ENCODE measurements at places on chromosomes 12 and 14.

DNA sequence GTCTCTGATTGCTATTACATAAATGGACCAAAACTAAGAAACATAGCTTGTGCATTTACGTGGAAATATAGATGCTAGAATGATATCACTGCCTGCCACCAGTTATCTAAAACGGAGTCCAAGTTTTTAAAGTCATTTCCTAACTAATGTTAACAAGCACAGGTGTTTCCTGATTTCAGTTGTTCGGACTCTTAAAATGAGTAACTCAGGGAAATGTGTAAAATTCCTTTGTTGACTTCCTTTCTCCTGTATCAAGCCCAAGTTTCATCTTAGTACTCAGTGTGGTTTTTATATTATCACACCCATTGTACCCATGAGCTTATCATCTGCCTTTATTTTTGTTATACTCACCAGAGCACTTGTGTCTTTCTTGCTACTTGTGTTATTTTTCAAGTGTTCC is 13.2 kb upstream of the PRKCH start:
- no peak for DNase-seq

DNA sequence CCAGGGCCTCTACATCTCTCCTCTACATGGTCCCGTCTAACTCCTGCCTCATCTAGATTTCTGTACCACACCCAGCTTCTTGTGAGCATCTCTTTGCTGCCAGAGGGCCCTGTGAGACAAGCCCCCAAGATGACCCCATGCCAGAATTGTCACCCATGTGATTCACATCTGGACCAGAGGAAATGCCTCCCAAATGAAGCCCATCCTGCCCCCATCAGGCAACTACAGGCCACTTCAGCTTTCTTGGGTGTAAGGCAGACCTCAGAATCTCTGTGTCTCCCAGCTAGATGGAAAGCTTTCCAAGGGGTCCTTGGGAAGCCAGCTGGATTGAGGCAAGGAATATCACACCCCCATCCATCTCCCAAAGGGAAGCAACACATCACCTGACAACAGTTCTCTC is 9.3 kb upstream of the OAS3 start:
- no peak for DNase-seq

DNA sequence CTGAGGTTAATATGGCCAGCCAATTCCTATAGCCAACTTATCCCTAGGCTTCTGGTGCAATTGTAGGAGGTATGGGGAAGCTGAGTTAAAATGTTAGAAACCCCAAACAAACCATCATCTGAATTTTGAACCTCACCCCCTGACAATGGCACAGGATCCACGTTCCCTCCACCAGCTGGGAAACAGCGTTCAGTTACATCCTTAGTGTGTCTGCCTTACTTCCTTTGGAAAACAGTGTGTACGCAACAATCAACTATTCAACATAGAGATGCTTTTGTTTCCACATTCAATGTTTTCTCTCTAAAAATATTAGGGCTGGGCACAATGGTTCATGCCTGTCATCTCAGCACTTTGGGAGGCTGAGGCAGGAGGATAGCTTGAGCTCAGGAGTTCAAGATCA is 203.4 kb downstream of the TTC7B start:
- no peak for DNase-seq

- no peak for DNase-seq
Observed at GRCh38 chr14:24850072-24850471, 199.9 kb downstream of the STXBP6 start.

DNA sequence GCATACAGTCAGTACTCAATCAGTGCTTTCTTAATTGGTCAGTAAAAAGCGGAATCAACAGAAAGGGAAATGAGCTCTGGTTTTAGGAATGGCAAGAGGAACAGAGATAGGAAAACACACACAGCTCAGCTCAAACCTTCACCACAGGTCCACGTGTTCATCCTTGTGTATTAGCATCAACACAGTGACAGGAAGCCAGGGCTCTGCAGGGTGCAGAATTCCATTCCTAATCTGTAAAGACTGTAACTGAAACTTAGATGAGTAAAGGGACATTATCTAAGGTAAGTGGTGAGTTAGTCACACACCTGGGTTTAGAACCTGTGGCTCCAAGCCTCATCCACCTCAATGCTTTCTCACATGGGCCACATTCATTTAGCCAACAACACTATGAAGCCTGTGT is 1242.2 kb upstream of the TMEM132C start:
- DNase-seq: no peak

GRCh38 chr14:97785495-97785894 is 988.3 kb downstream of the VRK1 start:
- DNase-seq: peak; percentile 14

- no peak for DNase-seq
Observed at GRCh38 chr12:14826491-14826890, 12.5 kb upstream of the SMCO3 start.

GRCh38 chr12:65528127-65528526 is 249.6 kb downstream of the MSRB3 start:
- no peak for DNase-seq

DNA sequence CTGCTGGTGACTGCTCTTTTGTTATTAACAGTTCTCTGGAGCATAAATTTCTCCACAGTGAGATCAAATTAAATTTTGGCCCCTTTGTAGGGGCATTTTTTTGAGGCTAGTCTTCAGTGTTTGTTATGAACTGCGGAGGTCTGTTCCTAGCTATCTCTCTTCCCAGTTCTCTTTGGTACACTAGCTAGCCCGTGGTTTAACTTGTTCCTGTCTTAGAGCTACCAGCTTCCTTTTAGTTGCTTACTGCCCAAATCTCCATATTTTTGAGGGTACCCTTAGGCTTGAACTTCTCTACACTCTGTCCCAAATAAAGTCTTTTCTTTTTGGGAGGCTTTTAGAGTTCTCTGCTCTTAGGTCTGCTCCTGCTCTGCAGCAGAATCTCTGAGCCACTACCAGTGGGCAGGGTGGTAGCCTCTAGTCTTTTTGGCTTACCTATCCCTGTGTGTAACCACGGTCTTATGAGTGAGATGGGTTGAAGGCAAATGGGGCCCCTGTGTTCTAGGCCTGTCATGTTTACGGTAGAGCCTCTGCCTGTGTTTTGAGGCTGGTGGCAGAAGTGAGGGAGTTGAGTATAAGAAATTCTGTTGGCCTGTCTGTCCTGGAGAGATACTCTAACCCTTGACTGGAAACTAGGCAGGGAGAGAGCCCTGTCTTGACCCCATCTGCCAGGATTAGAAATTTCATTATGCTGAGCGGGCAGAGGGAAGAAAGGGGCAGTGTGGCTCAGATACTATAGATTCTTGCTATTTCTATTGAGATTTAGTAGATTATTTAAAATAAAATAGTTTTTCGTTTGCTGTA is 21.0 kb downstream of the CNOT2 start:
- no peak for DNase-seq

GRCh38 chr14:22545842-22546721 is 42.9 kb downstream of the DAD1 start:
- DNase-seq: no peak

DNA sequence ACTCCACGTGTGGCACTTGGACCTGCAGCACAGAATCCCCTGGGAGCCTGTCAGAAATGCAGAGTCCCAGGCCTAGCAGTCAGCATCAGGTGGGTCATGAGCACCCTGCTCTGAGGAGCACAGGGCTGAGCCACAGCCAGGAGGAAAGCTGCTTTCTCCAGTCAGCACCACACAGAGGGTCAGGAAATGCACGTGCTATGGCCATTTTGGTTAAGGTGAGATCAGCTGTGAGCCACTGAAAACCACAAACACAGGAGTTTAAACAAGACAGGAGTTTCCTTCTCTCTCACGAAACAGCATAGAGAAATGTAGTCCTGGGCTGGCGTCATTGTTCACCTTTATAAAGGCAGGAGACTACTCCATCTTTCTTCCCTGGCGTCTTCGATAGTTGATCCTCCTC is 204.5 kb upstream of the SFSWAP start:
- DNase-seq: no peak

GRCh38 chr12:86186449-86186848 is 69.7 kb downstream of the MGAT4C start:
- no peak for DNase-seq

- DNase-seq: peak; percentile 22
Observed at GRCh38 chr14:50823051-50823761, 7.8 kb downstream of the NIN start.

- DNase-seq: no peak
Observed at GRCh38 chr14:100731846-100732765, 5.4 kb downstream of the DLK1 start.

DNA sequence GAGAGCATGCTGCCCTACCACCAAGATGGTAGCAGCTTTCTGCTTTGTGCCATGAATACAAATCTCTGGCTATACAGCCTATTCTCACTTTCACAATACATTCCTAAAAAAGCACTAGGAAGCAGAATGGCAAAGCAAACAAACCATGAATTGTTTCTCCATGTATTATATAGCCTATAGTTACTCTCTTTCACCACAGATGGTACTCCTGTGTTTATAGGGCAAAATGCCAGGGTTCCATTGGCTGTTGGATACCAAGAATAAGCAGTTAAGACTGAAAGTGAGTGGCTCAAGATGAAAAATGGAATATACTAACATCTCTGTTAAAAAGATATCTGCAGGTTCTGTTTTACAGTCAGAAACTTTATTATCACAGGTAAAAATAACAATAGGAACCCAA is 11.1 kb downstream of the ARF3 start:
- no peak for DNase-seq

Data from CD4-positive, CD25-positive, alpha-beta regulatory T cell (primary cell).